ENCODE measurements at places on chromosomes 7 and 10.

- no peak for DNase-seq
These were observed 63.5 kb downstream of the RABGEF1 start for GRCh38 chr7:66804001-66804400.

DNA sequence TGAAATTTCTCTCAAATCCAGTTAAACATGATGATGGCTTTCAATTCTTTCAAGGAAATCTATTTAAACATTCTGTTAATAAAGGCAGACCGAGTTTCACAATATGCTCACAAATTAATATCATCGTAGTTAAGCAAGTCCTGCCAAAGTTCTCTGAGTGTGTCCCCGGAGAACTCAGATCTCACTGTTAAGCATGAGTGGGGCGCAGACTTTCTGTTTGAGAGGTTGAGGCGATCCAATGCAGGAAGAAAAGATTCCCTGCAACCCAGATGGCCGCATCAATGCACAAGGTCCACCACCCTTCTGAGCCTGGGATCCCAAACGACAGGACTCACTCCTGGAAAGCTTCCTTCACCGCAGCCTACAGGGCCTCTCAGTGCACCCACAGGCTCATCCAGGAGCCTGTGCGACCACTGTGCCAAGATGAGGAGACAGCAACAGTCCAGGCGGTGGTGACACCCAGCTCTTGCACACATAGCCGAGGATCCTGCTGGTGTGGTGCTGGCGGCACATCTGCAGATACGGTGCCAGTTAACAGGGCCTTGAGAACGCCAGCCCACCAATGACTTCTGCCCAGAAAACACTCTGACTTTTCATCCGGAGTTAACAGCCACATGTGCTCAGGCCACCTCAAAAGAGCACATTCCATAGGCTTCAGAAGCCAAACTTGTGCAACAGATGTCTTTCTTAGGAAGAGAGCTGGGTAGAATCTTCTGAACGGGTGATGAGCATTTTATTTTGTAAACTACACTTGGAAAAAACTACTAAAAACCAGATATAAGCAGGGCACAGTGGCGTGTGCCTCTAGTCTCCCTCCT is 102.1 kb downstream of the ZRANB1 start:
- no peak for DNase-seq

DNA sequence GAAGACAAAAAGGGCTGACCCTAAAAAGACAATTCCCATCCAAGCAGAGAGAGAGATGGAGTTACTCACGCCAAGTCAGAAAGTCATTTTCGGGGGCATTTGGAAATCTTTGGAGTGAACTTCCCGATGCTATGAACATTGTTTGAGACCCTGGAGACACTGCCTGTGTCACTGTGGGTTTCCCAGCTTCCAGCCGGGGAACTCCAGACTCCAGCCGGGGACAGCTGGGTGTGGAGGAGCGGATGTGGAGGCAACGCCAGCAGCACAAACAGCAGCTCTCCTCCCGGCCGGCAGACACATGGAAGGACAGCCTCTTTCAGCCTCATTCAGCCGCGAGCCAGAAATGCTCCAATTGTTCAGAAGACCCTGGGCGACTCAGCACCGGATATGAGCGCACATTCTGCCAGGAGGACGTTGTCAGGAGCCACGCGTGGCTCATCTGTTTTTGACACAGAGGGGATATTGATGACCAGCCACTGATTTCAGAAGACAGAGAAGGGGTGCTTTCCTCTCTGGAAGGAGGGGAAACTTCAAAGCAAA is 97.6 kb downstream of the PRPF18 start:
- DNase-seq: no peak

- DNase-seq: no peak
These were observed 509.0 kb downstream of the GATA3 start for GRCh38 chr10:8563478-8563877.

GRCh38 chr7:128205068-128205467 is 36.0 kb upstream of the LEP start:
- DNase-seq: no peak
